CD4-positive, alpha-beta T cell treated with Interleukin-4 for 1 hour (primary cell): ENCODE measurements at places on chromosomes 11 and 22.

DNA sequence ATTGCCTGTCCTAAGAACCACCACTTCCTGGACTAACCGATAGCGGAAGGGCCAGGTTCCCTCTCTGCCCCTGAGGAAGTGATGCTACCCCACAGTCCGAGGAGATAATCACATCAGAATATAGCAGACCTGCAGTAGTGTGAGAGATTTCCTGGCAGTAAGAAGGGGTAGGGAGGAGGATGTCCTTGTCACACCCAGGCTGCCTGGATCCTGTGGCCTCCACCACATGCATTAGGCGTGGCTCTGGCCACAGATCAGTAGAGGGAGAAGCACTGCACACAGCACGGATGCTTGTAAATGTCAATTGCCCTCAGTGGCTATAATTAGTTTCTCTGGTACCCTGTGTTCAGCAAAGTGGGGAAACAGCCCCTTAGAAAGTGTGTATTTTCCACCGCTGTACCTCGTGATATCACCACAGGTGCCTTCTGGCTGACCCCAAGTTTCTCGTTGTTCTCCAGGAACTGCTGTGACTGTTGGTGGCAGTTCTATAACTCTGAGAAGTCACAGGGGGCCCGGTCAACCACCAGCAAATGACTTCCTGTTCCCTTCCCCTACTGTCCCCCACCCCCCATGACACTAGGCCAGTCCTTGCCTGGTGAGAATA lies 61.8 kb downstream of the UBASH3B start:
- DNase-seq = peak; percentile 44

DNA sequence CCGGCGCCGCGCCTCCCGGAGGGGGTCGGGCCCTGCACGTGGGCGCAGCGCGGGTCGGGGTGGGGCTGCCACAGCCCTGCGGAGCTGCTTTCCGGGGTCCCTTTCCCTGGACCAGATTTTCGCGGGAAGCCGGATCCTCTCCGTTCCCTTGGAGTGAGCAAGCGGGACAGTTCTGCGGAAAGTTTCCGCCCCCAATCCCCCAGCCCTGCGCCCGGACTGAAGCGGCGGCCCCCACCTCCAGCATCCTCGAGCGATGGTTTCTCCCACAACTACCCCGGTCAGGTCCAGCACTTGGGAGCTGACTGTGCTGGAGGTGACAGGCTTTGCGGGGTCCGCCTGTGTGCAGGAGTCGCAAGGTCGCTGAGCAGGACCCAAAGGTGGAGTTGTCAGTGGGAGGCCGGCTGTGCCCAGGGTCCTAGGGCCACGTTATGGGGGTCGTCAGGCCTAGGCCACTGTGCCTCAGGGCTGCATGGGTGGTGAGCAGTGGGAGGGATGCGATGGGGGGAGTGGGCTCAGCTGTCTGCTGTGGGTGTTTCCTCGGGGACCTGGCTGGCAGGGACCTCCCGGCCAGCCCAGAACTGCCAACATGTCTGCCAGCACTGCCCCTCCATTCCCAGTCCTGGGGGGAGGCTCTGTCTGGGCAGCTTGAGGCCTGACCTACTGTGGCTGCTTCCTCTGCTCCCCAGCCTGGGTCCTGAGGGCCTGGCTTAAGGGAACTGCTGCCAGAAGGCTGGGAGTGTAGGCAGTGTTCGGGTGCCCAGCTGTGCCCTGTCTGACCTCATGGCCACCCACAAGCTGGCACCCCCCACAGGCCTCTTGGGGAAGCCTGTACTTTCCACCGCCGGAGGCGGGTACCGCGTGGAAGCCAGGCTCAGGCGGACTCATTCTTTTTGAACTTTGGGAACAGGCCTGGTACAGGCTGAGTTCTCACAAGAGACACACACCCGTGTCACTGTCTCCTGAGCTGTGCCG lies 726 bp downstream of the ST3GAL4 start:
- no peak for DNase-seq

DNA sequence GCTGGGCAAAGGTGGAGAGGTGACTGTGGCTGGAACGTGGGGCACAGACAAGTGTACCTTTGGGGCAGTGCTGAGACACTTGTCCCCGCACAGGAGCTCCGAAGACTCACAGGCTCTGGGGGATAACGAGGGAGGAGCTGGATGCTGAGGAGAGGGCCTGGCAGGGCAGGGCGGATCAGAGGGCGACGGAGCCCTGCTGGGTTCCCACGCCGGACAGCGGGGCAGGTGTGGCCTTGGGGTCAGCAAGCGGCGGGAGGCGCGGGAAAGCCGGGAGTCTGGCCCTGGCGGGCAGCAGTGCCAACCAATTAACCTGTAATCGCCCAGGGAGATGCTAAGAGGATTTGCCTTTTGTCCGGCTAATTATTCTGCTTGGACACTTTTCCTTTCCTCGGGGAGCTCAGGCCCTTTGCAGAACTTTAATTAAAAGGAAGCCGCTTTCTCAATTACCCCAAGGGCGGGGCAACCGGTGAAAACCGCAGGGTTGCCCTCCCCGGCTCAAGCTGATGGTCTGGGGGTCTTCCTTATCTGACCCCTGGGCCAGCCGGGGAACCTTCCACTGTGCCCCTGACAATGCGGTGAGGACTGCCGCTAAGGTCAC lies 71.5 kb downstream of the WNT7B start:
- DNase-seq = no peak

DNA sequence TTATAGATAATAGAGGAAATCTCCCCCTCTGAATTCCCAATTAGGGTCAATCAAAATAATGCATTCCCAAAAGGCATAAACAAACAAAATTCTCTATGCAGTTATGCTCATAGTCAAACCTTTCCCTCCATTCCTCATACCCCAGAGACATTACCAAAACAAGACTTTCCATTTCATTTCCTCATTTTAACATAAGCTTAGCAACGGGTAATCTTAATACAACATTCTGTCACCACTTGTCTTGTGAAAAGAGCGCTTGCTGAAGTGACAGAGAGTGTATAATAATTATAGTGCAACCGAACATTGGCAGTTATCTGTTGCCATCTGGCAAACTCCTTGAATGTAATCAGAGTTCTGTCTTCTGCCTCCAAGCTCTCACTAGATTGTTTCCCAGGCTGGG lies 1.2 kb upstream of the SLN start:
- DNase-seq = no peak

GRCh38 chr11:80973786-80974185 lies 1533.0 kb upstream of the TENM4 start:
- no peak for DNase-seq

GRCh38 chr11:4695442-4695841 lies 2.2 kb downstream of the OR51E2 start:
- no peak for DNase-seq

DNA sequence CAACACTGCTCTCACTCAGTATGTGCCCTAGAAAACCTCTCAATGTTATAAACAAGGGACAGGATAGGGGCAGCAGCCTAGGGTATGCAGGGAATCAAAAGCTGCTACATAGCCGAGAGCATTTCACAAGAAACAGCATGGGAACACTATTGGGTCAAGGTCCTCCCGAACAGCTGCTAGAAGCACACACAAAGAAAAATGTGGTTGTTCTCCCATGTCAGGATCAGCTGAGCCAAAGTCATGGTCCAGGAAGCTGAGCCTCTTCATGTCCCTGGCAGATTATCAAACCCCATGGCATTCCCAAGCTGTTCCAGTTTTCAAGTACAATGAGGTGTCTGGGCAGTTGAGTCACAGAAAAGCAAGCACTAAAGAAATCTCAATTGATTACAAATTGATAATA lies 21.0 kb upstream of the GDPD4 start:
- DNase-seq = no peak

DNA sequence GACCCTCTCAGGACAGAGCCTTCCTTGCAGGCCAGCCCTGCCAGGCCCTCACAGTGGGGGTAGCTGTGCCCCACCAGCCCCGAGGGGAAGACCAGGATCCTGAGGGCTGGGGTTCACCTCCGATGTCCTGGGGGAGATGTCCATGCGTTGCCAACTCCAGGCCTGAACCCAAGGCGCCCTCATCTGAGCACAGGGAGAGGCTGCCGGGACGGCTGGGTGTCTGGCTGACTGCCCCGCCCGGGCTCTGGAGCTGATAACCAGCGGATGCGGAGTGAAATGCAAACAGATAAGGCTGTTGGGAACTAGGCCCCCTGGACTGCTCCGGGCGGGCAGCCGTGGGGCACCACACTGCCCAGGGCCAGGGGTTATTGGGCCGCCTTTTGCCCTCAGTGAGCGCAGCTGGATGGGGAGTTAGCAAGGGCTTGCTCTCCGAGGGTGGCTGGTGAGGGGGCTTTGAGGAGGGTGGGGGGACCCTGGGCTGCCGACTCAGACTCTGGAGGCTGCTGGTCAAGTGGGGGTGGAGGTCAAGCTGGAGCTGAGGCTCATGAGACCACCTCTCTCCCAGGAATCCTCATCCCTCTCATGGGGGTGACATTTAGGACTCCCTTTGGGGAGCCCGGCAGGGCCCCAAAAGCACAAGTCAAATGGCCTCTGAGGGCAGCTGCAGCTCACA lies 5.6 kb upstream of the MUC6 start:
- no peak for DNase-seq

DNA sequence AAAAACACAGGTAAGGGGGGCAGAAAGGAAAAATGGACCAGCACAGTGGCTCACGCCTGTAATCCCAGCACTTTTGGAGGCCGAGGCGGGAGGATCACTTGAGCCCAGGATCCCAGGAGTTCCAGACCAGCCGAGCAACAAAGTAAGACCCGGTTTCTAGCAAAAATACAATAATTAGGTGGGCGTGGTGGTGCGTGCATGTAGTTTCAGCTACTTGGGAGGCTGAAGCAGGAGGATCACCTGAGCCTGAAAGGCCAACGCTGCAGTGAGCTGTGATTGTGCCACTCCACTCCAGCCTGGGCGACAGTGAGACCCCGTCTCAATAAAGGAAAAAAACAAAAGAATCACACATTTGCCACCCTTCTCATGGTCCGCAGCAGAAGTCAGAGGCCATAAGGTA lies 519.4 kb downstream of the BRD1 start:
- peak; percentile 3 for DNase-seq

DNA sequence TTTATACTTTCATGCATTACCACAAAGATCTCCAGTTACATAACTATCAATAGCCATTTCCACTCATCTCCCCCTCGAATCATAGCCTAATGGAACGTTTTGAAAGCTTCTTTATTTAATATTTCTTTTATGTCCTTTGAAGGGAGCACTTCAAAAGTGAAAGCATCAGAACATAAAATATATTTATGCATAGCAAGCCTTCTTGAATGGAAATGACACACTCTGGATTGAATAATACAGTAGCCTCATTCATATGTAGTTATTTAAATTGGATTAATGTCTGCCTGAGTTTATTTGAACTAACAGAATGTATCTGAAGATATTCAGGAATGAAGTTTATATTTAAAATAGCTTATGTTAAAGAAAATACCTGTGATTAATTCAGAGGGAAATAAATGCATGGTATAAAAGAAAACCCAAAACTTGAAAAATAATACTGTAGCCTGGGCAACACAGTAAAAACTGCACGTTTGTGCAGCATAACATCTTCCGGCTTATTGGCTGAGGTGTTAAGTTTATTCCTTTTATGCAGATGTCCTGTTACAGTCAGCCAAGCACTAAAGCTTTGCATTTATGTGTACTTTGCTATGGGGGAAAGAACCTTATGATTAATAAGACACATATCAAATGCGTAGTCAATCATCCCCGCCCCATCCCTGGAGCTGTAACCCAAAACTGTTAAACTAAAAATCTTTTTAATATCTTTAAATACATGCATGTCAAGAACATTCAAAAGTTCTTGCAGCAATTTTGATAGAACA lies 22.0 kb downstream of the OOSP3 start:
- no peak for DNase-seq

DNA sequence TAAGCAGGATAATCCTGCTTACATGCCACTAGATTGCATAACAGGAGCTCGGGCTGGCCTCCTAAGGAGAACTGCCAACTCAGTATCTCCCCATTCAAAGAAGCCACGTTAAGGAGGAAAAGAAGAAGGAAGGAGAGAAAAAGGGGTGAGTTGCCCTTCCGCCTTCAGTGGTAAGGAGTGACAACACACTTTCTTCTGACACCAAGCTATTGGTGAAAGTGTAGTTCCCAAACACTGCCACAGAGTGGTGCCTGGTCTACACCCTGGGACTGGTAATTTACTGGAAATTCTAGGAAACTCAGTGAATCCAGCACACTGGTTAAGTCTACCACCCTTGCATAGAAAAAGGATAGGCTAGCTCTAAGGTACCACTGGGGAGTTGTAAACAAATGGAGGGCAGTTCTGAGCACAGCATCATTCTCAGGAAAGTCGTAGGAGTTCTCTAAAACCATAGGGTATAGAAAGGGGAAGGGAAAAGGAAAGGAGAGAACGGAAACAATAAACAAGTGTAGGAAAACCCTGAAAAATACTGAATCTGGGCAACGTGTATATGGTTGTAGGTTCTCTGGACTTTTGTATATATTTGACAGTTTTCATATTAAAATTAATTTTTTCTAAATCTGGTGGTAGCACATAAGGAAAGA lies 58.2 kb downstream of the RRAS2 start:
- DNase-seq = peak; percentile 65

GRCh38 chr11:46513934-46514342 lies 79.9 kb downstream of the AMBRA1 start:
- DNase-seq = no peak

GRCh38 chr11:45021001-45021400 lies 70.3 kb upstream of the TP53I11 start:
- DNase-seq = no peak

DNA sequence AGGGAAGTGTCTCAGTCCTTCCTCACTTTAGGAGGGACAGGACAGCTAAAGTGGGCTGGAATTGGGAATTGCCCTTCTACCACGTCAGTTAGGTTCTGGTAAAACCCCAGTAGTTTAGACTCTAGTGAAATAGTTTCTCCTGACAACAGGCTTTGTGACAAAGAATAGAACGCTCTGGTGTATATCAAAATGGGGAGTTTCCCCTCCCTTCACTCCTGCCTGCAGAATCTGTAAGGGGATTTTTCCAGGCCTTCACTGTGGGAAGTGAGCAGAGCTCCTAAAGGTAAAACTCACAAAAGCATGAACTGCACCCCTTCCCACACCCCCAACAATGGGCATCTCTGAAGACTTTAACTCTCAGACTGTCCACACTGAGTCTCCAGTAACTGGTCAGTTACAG lies 460.9 kb upstream of the LRRC4C start:
- DNase-seq = no peak

- no peak for DNase-seq
Observed at GRCh38 chr11:1676229-1676740, 20.7 kb upstream of the KRTAP5-6 start.

GRCh38 chr11:18056561-18057181 lies 10.6 kb upstream of the TPH1 start:
- no peak for DNase-seq

- DNase-seq = no peak
Observed at GRCh38 chr22:32998373-32998772, 59.8 kb downstream of the SYN3 start.

GRCh38 chr11:8707541-8708191 lies 25.1 kb downstream of the RPL27A start:
- DNase-seq = no peak

- no peak for DNase-seq
Observed at GRCh38 chr11:123438131-123438627, 8.1 kb downstream of the GRAMD1B start.

GRCh38 chr11:134026655-134027343 lies 42.1 kb upstream of the JAM3 start:
- DNase-seq = no peak

DNA sequence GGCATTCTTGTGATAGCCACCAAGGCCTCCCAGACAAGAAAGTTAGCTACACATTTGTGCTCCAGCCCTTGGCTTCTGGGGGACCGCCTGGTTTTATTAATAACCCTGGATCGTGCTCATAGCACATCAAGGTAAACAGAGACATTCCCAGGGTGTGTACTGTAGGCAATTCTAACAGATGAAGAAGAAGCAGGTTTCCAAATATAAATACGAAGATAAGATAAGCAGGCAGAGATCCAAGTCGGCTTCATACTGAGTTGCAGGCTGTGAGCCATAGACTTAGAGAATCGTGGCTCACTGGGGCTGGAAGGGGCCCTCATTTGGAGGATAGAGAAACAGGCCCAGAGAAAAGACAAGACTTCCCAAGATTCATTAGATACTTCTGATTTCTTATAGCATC lies 131.4 kb downstream of the TENM4 start:
- DNase-seq = no peak
